AG20443 (cell line): ENCODE measurements at places on chromosomes 5 and 9.

GRCh38 chr9:136650648-136651047, 12.1 kb upstream of the EGFL7 start:
- DNase-seq, result no peak

- no peak for DNase-seq
Measured at GRCh38 chr5:133792024-133792423, 176.4 kb downstream of the C5orf15 start.

GRCh38 chr5:11449217-11449616, 455.0 kb downstream of the CTNND2 start:
- no peak for DNase-seq

DNA sequence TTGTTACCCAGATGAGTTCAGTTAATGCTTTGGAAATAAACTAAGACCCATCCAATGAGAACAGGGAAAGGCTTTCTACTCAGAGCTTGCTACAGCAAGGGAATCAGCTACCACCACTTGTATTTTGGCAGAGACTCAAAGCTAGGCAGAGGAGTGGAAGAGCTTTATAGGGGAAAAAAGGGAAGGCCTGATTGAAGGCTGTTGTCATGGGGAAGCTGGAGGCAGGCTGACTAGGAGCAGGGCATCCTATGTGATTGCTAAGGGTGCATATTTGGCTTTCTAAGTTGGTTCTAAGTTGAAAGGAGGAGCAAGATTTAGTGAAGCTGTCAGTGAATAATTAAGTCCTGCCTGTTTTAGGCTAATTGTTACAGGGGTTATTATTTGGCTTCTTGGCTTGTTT, 115.5 kb downstream of the PTTG1 start:
- no peak for DNase-seq

GRCh38 chr5:65032250-65032649, 263.5 kb downstream of the CWC27 start:
- peak; percentile 85 for DNase-seq

DNA sequence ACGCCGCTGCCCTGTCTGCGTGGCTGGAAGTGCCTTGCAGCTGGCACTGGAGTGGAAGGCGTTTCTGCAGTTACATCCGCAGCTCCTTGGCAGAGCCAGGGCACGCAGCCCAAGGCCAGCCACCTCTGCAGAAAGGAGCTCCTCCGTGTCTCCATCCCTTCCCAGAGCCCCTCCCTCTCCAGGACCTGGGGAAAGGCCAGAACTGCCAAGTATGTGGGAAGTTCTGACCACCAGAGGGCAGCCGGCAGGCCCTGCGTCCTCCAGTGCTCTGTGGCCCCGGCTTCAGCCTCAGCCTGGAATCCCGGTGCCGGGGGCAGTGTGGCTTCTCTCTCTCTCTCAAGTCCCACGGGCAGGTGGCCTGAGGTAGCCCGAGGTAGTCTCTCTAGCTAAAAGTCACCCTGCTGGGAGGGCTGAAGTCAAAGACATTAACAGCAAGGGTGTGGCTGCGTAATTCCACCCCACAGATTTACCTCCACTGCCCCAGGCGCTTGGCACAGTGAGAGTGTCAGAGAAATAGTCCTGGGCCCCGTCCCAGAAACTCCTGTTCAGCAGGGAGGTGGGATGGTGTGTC, 101.7 kb upstream of the FCN2 start:
- DNase-seq, result peak; percentile 70

GRCh38 chr9:133428617-133429101, 6.5 kb downstream of the ADAMTS13 start:
- DNase-seq, result peak; percentile 55

DNA sequence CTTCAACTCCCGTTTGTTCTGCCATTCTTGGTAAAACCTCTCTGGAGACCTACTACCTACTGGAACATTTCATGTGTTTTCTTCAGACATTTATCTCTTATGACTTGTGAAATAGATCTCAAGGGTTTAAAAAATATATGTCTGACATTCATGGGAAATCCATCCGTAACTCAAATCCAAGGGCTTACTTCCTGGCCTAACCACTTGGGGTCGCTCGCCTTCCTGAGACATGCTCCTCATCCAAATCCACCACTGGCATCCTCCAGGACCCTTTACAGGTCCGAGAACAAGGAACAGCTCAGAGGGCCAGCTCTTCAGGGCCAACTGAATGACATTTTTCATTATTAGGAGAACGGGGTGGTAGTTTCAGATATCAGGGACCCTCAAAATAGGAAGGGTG, 235.1 kb upstream of the TUT7 start:
- no peak for DNase-seq

DNA sequence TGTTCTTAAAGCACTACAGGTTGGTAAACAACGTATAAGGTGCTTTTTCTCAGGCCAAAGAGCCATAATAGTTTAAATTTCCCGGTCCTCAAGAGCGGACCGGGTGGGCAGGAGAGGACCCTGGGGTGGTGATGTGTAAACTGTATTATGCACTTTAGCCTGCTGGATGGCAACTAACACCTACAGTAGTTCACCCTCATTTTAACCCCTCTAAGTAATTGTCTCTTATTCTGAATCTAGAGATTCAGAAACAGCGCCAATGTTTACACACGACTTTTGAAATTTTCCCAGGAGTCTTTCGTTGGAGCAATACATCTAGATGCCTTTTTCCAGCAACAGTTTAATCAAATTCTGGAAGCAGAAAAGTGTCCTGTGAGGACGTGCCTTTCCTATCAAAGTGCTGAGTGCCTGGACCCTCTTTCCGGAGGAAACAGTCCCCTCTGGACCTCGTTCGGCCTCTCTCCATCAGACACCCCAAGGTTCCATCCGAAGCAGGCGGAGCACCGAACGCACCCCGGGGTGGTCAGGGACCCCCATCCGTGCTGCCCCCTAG, 676 bp upstream of the OCLN start:
- DNase-seq, result no peak

DNA sequence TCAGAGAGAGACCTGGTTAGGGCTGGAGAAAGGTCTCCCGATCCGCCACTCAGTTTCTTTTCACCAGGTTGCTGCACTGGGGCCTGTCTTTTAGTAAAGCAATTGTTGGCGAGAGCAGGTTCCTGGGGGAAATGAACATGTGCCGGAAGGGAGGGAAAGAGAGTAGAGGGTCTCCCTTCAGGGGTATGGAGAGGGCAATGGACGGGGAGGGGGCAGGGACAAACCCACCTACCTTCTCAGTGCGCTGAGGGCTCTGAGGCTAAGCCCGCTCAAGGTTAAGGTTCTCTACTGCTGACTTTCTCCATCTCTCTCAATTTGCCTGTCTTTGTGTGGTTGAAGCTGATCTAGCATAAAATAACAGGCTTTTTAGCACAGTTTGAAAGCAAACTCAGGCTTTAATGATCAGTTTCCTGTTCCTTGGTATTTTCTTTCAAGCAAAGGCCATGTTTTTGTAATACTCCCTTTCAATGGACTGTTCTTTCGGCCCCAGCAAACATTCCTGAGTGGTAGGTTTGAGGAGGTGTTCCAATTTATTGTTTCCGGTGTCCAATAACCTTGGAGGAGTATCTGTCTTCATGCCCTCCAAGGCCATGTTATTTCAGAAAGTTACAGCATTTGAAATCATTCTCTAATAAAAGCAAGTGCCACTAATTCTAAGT, 25.5 kb upstream of the TRAF1 start:
- DNase-seq, result no peak
